ENCODE measurements at places on chromosomes 13 and 19.

DNA sequence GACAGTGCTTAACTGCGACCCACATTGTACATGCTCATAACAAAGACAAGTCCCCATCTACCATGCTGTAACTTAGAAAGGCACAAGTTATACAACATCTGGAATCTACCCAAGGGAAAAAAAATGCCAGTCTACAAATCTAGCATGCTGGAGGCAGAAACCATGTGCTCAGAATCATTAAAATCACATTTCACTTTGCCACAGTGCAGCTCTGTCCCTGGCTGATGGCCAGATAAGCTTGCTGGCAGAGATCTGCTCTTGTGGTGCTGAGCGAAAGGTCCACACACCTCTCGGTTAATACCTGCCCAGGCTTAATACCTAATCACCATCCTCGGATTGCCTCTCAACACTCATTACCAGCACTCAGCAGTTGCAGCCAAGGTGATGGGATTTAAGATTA is 74.1 kb upstream of the UQCRFS1 start:
- no peak for DNase-seq

DNA sequence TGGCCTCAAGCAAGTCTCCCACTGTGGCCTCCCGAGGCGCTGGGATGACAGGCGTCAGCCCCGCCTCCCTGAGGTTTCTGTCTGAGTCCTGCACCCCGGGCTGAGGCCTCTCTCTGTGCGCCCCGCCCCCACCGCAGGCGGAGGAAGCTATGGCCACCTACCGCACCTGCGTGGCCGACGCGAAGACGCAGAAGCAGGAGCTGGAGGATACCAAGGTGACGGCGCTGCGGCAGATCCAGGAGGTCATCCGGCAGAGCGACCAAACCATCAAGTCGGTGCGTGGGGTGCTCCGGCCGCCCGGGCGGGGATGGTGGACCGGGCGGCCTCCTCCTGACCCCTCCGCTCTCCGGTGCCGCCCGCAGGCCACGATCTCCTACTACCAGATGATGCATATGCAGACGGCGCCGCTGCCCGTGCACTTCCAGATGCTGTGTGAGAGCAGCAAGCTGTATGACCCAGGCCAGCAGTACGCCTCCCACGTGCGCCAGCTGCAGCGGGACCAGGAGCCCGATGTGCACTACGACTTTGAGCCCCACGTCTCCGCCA is 12.7 kb downstream of the ARHGAP45 start:
- DNase-seq: no peak

DNA sequence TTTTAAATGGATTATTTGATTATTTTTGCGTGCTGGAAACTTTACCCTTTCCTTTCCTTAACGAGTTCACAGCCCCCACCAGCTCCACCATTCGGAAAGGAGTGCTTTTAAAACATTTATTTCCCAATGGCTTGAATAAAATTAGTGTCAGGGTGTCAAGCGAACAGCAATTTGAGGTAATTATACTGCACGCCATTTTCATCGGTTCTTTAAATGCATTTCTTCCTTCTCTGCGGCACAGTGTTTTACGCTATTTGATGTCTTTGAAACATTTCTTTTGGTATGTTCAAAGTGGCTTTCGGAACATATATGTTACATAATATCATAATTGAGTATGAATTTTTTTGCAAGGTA is 309 bp upstream of the SLITRK1 start:
- DNase-seq: no peak

DNA sequence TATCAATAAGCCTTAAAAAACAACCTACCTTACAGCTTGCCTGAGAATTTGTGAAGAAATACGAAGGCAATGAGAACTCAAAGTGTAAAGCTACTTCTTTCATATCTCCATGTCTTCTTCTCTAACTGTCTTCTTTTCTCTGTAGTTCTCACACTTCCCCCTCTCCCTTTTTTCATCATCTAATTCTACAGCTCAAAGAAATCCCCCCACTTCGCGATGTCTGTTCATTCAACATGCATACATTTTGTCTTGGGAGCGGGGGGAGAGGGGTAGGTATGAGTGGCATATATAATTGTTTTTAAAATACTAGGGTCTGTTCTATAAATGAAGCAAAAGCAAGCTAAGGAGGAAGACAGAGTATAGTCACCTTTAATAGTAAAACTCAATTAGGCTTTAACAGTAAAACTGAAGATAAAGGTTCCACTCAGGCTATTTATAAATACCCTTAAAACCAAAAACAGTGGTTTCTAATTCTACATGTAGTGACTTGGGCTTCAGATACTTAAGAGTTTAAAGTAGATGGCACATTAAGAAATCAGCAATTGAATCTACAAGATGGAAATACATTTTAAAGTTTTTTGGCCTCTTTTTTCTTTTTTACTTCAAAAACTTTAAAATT is 106.9 kb downstream of the KLF12 start:
- no peak for DNase-seq

DNA sequence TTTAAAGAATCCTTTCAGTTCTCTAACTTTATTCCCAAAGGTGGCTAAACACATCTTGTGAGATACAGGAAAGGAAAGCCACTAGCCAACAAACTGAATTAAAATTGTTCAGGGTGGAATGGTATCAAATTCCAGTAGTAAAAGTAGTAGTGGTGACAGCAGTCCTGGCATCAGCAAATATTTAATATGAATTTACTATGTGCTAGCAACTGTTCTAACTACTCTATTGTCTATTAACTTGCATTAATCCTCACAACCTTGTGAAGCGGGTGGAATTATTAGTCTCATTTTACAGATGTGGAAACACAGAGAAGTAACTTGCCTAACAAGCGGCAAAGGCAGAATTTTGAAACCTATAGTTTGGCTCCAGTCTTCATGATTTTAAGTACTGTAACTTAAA is 130.1 kb downstream of the KLF12 start:
- DNase-seq: no peak

GRCh38 chr19:53621885-53622740 is 9.7 kb upstream of the DPRX start:
- DNase-seq: peak; percentile 47

DNA sequence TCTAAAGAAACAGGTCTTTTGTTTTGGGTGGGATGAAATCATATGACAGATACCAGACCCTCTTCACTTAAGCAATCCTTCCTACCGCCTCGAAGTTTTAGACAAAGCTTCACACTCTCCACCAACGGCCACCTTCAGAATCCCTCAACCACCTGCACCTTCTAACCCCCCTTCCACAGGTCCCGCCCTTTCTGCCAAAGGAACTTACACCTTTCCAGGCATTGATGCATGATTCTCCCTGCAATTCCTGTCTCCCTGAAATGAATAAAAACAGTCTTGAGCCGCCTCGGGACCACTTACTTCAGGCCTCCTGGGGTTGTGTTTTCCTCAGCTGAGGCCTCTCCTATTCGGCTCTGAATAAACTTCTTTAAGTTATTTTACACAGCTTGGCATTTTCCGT is 859 bp downstream of the ZNF433 start:
- no peak for DNase-seq

GRCh38 chr13:21625366-21625765 is 21.4 kb upstream of the MICU2 start:
- DNase-seq: peak; percentile 69

DNA sequence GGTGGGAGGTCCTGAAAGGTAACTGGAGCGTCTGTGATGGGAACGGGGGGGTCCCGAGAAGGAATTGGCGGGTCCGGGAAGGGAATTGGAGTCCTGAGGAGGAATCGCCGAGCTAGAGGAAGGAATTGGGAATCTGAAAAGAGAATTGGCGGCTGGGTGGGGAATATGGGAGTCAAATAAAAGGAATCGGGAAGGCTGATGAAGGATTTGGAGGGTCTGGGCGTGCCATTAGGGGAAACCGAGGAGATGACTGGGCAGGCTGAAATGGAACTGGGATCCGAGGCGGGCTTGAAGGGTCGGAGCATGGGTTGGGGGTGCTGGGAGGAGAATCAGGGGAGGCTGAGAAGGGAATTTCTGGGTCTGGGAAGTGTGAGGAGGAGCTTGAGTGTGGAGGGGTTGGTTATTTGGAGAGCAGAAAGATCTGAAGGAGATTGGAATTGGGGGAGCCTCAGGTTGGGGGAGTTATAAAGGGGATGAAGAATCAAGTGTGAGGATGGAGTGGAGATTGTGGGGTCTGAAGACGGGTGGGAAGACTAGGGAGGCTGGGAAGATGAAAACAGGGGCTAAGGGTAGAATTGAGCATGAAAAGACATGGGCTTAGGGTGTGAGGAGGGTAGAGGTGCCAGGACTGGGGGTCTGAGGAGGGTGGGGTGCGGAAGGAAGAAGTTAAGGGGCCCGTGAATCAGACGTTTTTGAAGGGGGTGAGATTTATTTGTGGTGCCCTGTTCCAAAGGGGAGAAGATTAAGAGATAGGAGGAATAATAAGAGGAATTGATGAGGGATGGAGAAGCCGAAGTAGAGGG is 718 bp downstream of the ACTN4 start:
- DNase-seq: no peak

- peak; percentile 57 for DNase-seq
Measured at GRCh38 chr19:11130824-11131455, 24.6 kb downstream of the SPC24 start.

- peak; percentile 24 for DNase-seq
Measured at GRCh38 chr19:4233282-4233853, 4.0 kb downstream of the EBI3 start.

DNA sequence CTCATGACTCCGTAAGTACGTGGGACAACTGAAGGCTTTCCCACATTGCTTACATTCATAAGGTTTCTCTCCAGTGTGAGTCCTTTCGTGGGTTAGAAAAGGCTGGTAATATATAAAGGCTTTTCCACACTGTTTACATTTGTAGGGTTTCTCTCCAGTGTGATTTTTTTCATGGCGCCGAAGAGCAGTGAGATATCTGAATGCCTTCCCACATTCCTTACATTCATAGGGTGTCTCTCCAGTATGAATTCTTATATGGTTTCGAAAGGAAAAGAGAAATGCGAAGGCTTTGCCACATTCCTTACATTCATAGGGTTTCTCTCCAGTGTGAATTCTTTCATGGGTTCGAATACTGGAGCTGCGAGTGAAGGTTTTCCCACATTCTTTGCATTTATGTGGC is 29.5 kb downstream of the ZNF490 start:
- DNase-seq: no peak

GRCh38 chr13:111858571-111858970 is 208.4 kb upstream of the SOX1 start:
- no peak for DNase-seq

DNA sequence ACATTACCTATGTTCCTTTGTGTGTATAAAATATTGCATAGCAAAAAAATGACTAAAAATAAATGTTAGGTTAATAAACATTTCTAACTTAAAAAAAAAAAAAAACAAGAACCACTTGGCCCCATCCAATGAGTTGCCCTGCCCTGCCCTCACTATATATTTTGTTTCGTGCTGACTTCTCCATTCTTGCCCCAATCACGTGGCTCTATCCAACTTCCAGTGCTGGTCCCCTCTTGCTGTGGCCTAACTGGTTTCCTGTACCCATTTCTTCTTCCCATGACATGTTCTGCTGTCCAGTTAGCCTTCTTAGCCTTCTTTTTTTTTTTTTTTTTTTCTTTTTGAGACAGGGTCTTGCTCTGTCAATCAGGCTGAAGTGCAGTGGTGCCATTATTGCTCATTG is 151.6 kb downstream of the FOXO1 start:
- DNase-seq: no peak
